ENCODE measurements at places on chromosomes 1 and 21. TPM values are rescaled to one million over a fixed set of nuclear protein-coding genes. Genes with fewer than 3 reads are reported as not detected.

The RXFP4 gene
- total RNA-seq, result not detected

The MAP10 gene
- 0.66 TPM for total RNA-seq

The ADAMTS4 gene
- 4.2 TPM for total RNA-seq

The SGIP1 gene
- 61.1 TPM for total RNA-seq

The APOBEC4 gene
- 0.06 TPM for total RNA-seq

The UBASH3A gene
- total RNA-seq, result not detected

The HEYL gene
- 0.53 TPM for total RNA-seq

The SYTL1 gene
- 0.13 TPM for total RNA-seq

The C1orf226 gene
- under 0.01 TPM for total RNA-seq

The MRPS14 gene
- total RNA-seq, result 38.4 TPM

The KCNJ6 gene
- not detected for total RNA-seq

The LAPTM5 gene
- 0.44 TPM for total RNA-seq

The PATJ gene
- total RNA-seq, result 13.2 TPM

The RSPH1 gene
- 0.13 TPM for total RNA-seq

The TNNT2 gene
- total RNA-seq, result not detected

The ATP1A4 gene
- total RNA-seq, result not detected

The MYBPHL gene
- not detected for total RNA-seq

The NTRK1 gene
- not detected for total RNA-seq

The LRRC7 gene
- total RNA-seq, result not detected

The ROR1 gene
- 7.8 TPM for total RNA-seq
